ENCODE measurements at places on chromosomes 3 and 15. TPM values are rescaled to one million over a fixed set of nuclear protein-coding genes. Genes with fewer than 3 reads are reported as not detected.

The ARNT2 gene
- not detected for total RNA-seq

- H3K4me1 ChIP-seq: no peaks in the 10 kb centered on the region
- H3K36me3 ChIP-seq: no peaks in the 10 kb centered on the region
Measured at GRCh38 chr3:54882129-54882833, 45.6 kb downstream of the LRTM1 start.

GRCh38 chr15:35136321-35137189, 51.5 kb upstream of the NANOGP8 start:
- H3K27ac ChIP-seq: no peak overlapping the region
- H3K27me3 ChIP-seq: no peaks in the 10 kb centered on the region
- H3K4me1 ChIP-seq: no peaks in the 10 kb centered on the region
- no peaks in the 10 kb centered on the region for H3K36me3 ChIP-seq

- no peaks in the 10 kb centered on the region for H3K27me3 ChIP-seq
- no peaks in the 10 kb centered on the region for H3K36me3 ChIP-seq
- no peak for DNase-seq
- H3K27ac ChIP-seq: no peak overlapping the region
Measured at GRCh38 chr15:96619174-96619573, 288.7 kb downstream of the NR2F2 start.

DNA sequence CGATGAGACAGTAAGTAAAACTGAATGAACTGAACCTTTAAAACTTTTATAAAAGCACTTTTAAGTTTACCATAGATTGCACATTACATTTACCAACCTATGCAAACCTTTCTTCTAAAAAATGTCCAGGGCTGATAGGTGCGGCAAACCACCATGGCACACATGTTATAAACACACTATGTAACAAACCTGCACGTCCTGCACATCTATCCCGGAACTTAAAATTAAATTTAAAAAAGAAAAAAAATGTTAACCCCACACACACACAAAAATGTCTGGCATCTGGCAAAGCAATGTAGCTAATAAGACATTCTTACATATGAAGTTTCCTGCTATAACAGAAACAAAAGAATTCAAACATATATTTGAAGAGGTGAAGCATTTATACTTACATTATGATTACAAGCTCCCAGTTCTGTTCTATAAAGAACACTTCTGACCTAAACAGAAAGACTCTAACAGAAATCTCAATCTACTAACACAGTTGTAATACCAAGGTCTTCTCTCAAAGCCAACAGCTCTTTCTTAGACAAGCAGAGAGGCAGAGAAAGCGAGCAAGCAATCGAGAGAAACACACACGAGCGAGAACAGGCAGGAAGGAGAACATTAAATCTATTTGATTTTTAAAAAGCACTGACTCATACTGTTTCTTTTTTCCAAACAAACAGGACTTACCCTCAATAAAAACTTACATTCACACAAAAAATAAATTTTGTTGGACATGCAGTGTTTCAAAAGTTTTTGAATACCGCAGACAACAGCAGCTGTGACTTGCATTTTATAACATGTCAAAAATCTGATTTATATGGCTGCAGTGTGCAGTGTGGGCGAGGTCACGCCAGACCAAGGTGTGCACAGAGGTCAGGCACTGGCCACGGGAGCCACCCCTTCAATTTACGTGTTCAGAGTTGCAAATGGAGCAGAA, at the start of gene NRG4:
Gene NRG4 (minus strand): TSS at position 798 of the 925 bp plus-strand sequence. CDS start 1,194 bp downstream, outside the sequence.
- peaks cover 48% of the 10 kb centered on the region for H3K27me3 ChIP-seq
- H3K27ac ChIP-seq: no peak within 1 kb of the TSS
- no peak for DNase-seq
- H3K36me3 ChIP-seq: no peaks in the 10 kb centered on the region

GRCh38 chr15:80266113-80266512, 14.1 kb upstream of the CTXND1 start:
- no peaks in the 10 kb centered on the region for H3K36me3 ChIP-seq
- H3K27me3 ChIP-seq: peaks cover 5% of the 10 kb centered on the region
- no peak for DNase-seq
- no peak overlapping the region for H3K27ac ChIP-seq
- no peak overlapping the region for H3K4me3 ChIP-seq

DNA sequence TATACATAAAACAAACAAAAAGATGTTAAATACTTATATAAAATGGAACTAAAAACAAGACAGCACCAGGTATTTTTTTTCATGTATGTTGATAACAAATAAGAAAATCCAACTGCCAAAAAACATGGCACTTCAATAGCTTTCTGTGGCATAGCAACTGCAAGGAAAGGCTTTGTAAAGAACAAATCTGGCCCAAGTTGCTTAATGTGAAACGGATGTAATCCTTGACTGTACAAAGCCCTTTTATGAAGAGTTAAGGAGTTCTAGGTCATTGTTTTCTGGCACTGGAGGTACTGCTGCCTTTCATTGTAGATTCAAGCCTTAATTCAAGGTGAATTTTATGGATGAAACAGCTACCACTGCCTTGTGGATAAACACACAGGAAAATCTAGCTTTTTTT, 68.8 kb upstream of the SLC12A8 start:
- H3K4me3 ChIP-seq: no peak overlapping the region
- H3K27me3 ChIP-seq: no peaks in the 10 kb centered on the region
- H3K4me1 ChIP-seq: peaks cover 2% of the 10 kb centered on the region
- H3K27ac ChIP-seq: no peak overlapping the region
- peaks cover 36% of the 10 kb centered on the region for H3K36me3 ChIP-seq

The SOX2 gene
- not detected for total RNA-seq

DNA sequence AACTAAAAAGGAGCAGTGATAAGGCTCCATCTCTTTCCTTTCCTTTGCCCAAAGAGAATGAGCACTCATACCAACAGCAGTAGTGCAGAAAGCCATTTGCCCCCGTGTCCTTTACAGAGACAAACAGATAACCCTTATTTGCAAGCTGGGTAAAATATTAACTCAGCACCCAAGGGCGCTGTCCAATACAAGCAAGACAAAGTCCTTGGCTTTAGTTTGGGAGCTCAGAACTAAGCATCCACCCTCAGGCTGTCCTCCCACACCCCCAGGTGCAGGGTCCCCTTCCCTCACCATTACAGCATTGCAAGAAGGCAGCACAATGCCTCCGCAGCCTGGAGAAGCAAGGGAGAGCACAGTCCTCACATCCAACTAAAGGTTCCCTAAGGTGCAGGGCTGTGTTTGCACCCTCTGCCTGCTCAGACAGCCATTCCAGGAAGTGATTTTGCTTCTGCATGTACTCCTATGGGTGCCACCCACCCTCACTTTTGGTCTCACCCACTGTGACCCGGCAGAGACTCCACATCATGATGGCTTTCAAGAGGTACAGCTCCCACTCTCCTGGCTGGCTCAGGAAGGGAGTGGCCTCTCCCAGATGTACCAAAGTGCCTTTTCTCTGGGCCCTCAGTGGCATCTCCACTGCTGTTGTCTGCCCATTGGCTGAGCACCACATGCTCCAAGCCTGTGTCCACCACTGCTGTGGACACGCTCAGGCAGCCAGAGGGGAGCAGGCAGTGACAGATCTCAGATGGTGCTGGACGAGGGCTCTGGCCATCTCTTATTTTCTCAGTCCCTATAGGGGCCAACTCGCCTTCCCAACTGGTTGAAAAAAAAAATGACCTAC, 34.1 kb upstream of the HES1 start:
- no peak overlapping the region for H3K4me3 ChIP-seq
- no peak for DNase-seq
- H3K4me1 ChIP-seq: peaks cover 12% of the 10 kb centered on the region
- peaks cover 35% of the 10 kb centered on the region for H3K27me3 ChIP-seq
- no peaks in the 10 kb centered on the region for H3K36me3 ChIP-seq

The ERC2 gene
- total RNA-seq: not detected

DNA sequence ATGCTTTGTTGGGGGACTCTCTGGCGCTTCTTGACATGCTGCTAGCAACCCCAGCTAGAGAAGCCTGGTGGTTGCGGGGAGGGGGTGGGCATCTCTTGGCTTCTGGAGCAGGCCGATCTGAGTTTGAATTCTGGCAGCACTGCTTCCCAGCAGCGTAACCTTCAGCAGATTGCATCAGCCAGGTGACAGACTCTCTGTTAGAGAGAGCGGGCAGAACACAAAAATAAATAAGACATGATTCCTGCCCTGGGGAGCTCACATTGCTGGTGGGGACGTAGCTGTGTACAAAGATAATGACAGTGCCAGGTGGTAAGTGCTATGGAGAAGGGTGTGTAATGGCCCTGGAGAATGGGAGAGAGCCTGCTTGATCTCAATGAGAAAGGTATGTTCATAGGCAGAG, 87.4 kb downstream of the THSD4 start:
- no peaks in the 10 kb centered on the region for H3K4me1 ChIP-seq
- no peaks in the 10 kb centered on the region for H3K36me3 ChIP-seq
- no peak overlapping the region for H3K4me3 ChIP-seq
- no peak for DNase-seq

DNA sequence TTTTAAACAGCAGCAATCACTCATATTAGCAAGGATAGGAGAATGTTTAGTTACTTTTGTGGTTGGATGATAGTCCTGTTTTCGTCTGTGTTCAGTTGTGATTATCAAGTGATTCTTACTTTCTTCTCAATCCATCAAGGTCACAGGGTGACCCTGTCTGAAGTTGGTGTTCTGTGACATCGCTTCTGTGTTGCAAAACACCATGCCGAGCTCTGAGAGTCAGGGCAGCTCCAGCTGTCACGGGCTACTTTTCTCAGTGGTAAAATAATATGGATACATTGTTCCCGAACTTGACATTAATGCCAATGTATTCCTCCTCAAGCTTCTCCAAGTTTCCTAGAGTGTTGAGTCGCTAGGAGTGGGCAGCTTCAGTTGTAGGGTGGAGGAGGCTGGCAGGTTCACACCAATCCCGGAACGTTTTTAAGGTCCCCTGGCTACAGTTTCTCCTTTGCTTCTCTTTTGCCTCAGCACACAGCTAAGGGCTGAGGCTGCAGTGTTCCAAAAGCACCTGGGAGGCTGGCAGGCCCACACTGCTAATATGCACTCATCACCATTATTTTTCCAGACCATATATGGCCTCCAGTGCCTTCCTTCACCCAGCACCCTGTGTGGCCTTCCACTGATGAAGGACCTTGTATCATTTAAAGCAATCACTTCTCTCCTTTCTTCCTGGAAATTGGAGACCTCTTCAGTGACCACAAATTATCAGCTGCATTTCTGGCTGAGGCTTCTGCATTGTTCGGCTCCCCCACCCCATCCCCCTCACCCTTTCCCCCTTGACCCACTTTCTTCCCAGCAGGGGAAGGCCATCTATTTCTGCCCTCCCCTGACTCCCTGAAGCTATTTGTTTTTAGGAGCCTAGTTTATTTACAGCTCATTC, 25.8 kb downstream of the COLQ start:
- no peak overlapping the region for H3K4me3 ChIP-seq
- H3K27ac ChIP-seq: no peak overlapping the region
- DNase-seq: no peak
- peaks cover 22% of the 10 kb centered on the region for H3K4me1 ChIP-seq
- H3K27me3 ChIP-seq: no peaks in the 10 kb centered on the region
